ENCODE measurements at places on chromosomes 3 and 15.

- no peak for DNase-seq
These were observed 317.5 kb upstream of the TRIM42 start for GRCh38 chr3:140360332-140360731.

DNA sequence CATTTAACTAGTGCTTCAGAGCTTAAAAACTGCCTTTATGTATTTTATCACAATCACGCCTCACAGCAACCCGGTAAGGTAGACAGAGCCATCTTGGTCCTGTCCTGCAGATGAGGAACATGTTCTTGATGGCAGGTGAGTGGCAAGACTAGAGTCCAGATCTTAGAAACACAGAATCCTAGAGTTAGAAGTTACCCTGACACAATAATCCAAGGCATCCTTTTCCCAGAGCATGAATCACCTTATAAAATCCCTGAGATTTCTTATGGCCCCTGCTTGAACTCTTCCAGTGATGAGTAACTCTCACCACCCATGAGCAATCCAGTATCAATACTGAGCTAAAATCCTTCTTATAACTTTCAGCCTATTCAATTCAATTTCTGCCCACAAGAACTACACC lies 16.9 kb downstream of the POPDC2 start:
- DNase-seq = no peak

DNA sequence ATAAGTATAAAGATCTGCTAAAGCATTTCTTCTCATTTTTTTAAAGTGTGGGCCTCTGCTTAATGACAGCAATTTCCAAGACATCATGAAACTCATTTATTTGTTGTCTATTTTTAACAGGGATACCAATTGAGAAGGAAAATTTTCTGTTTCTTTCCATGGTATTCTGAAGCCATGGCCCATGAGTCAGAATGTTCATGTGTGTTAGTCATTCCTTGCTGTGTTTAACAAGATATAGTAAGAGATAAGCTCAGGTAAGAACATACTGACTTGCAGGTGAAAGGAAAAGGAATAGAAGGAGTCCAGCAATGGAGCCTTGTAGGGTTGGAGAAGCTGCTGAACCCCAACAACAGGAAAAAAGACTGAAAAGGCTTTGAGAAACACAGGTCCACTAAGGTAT lies 17.0 kb upstream of the ARID3B start:
- DNase-seq = no peak

DNA sequence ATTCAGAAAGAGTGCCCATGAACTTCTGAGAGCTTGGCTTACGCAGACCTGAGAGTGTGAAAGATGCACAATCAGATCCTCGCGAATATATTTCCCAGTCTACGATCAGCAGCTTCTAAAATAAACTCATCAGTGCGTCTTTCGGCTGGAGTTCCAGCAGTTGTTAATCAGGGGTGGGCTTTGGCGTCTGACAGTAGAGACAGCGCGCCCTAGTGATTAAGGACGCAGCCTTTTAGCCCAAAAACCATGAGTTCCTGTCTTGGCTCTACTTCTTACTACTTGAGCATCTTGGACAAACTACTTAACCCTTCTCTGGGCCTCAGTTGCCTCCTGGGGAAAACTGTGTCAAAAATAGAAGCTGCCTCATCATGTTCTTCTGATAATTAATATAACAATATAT lies 15.8 kb upstream of the ARRDC4 start:
- no peak for DNase-seq

DNA sequence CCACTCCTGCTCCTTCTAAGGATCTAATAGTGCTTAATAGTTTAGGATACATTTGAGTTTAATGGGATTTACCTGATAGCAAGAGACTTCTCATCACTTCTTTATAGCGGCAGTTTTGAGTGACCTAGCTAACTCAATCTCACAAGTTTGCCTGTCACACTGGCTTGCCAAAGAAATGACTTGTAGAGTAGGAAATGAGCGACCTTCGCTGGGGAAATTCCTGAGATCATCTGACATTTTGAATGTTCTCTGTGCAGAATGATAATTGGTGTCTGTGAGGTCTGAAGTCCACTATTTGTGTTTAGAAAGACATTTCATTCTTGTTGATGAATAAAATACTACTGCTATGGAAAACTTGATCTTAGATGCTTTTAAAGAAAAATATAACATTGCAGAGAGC lies 30.3 kb downstream of the SUCLG2 start:
- no peak for DNase-seq

- DNase-seq = no peak
These were observed 473.9 kb upstream of the UBE2E2 start for GRCh38 chr3:22729212-22729611.

DNA sequence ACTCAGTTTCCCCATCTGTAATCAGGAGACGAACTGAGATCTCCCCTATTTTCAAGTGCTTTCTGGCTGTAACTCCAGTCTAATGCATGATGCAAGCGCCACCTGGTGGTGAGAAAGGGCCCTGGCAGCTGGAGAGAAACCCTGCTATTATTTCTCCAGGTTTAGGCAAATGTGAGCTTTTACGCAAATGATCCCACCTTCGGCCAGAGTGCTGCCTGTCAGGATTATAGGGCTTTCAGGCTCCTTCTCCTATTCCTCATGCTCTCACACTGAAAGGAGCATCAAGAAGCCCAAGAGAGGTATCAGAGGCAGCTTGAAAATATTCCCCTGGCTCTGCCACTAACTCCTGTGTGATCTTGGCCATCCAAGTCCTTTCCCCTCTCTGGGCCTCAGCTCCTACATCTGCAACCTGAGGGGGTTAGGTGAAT lies 93.9 kb upstream of the RASGRF1 start:
- no peak for DNase-seq
